Activated CD4-positive, alpha-beta T cell treated with anti-CD3 and anti-CD28 coated beads, Interleukin-2, amount 50 U/mL, for 48 hours (primary cell): ENCODE measurements at places on chromosomes 13 and 19.
A peak's percentile ranks its signal among the peaks of the same experiment; 100 is the strongest.

DNA sequence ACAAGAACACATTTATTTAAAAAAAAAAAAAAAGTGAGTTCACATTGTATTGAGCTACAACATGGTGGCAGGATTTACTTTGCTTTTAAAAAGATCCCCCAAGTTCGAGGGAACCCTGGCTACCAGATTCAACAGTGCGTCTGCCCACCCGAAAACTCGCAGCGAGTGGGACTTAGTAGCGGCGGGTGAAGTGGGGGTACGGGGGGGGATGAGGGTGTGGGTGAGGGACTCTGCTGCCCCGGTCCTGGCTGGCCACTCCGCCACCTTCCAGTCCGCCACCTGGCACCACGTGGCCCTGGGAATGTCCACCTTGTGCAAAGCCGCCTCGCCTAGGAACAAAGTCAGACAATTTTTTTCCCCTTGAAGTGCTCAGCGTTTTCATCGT, 19.3 kb upstream of the TINCR start:
- DNase-seq = no peak

DNA sequence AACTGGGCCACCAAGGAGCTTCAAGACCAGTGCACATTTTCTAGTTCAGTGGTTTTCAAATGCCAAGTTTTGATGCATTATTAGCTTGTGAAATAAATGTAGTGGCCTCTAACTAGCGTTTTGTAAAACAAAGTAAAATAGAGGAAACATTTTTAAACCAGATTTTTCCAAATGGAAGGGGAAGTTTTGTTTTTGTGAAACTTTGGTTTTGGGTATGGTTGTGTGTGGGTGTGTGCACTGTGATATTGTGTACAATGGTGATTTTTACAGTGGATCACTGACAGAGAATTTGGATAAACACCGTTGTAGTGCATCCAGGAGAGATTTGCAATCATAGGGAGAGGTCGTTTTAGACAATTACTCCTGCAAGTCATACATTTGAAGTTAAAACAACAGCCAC, 108.9 kb downstream of the SLC7A1 start:
- DNase-seq = no peak

DNA sequence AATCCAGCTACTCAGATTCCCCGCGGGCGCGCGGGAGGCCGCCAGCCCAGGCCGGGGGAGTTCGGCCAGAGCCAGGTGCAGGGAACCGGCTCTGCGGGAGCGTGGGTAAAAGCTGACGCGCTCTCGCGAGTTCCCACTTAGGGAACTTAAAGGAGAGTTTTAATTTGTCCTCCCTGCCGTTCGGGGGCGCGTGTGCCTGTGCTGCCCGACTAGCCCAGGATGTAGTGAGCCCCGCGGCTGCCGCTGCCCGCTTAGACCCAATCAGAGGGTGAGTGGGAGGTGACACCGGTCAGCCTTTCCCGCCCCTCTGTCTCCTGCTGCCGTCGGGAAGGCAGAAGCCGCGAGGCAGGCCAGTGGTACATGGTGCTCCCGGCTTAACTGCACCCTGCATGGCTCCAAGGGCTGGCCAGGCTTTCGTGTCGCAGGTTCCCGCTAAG, 36.0 kb upstream of the NEK3 start:
- DNase-seq = peak; percentile 67

DNA sequence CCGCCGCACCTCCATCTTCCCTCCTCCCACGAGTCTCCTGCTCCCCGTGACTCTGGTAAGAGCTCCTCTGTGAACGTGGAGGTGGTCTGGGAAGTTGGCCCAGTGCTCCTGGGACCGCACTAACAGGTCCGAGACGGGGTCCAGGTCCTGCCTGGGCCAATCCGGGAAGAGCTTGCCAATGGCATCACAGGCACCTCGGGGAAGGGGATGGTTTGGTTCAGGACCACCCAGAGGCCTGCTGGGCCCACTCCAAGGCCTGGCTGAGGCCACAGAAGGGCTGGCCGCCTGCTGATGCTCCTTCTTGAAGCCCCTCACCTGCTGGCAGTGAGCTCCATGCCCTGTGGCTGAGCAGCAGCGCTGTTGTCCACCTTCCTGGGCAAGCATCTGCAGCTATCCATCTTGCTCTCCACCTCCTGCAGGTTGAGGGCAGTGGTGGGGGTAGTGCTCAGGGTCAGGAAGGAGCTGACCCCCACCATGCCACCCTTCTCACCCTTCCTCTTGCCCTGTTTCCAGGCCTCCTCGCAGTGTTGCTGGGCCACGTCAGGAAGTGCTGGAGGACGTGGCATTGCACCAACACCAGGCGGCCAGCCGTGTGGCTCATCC, 41.2 kb upstream of the TPM4 start:
- DNase-seq = no peak

DNA sequence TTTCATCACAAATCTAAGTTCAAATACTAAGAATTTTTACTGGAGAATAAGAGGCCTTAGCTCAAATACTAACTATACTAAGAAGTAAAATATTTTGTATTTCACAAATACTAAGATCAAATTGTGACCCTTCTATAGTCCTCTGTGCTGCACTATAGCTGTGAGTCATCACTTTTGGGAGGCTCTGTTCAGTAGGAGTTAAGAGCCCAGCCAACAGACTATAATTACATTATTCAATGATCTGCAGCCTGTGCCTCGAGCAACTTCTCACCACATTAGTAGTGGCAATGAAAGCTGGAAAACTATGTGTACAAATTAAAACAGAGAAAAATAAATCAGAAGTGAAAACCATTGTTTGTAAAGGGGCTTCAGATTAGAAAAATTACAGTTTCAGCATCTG, 147.3 kb upstream of the GPC6 start:
- no peak for DNase-seq

DNA sequence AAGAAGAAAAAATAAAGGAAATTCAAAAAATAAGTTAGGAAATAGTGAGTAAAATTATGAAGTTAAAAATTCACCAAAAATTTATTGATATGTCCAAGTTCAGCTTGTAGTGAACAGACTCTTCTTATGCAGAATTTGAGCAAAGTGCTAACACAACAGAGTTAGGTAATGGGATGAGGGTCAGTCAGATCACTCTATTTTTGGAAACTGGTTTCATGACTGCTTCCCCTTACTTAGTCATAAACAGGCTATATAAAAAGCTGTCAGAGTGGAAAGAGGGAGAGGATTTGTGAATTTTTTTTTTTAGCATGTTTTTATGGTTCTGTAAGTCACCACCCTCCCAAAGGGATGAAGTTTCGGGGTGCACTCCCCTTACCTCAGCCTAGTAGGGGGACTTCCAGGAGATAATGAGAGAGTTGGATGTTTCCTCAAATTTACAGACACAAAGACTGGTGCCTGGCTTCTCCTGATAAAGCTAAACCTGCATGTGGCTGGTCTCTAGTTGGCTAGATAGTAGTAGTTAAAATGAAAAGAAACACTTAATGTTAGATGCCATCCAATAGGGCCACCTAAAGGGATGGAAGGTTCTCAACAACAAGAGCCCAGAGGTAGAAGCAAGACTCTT, 4.5 kb downstream of the CPB2 start:
- DNase-seq = no peak

DNA sequence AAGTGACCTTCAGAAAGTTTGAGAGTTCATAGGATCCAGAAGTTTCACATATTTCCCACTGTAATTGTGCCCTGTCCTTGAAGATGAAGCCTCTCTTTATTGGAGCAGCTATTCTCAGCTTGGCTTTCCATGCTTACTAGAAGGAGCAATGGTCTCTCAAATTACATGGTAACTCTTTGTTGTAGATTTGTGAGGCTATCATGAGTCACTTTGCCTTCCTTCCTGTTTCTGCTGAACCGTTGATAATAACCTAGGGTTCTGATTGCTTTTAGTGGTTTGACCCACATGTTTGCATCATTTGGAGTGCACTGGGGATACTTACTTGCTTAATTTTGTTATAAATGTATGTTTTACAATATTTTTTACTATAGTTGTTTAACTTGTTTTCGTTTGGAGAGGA, 772.9 kb upstream of the SLITRK6 start:
- no peak for DNase-seq

DNA sequence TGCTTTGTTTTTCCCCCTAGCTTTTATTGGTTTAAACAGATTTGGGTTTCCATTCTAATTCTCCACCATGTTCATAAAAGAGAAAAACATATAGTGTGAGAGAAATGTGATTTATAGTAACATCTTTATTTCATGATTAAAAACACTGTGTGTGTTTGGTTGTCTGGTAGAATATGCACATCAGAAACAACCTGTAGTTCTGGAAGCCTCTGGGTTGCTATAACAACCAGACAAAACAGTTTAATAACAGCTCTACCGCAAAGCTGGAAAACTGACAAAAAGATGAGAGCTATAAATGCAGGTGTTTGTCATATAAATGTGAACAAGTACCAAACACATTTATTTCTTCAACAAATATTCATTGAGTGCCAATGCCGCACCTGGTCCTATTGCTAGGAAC, 9.8 kb downstream of the KBTBD6 start:
- DNase-seq = no peak

- DNase-seq = no peak
These were observed 25.9 kb downstream of the UBAC2 start for GRCh38 chr13:99226513-99226912.

GRCh38 chr13:107427536-107427935, 787.8 kb downstream of the LIG4 start:
- DNase-seq = no peak

DNA sequence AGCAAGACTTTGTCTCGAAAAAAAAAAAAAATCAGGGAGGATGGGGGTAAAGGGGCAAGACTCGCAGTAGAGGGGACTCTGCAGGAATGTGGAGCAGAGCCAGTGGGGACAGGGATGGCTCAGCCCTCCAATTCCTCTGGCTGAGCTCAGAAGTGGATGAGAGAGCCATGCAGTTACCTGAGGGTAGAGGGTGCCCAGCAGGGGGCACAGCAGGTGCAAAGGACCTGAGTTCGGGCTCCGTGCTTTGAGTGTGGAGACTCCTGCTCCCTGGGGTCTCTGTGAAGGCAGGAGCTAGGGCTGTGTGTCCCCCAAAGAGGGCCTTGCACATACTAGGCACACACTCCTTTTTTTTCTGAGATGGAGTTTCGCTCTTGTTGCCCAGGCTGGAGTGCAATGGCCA, 7.7 kb downstream of the DOCK6 start:
- DNase-seq = no peak

- DNase-seq = no peak
These were observed 641 bp upstream of the SOX21 start for GRCh38 chr13:94712812-94713560.

GRCh38 chr13:26968431-26969341, 202.9 kb downstream of the USP12 start:
- no peak for DNase-seq

DNA sequence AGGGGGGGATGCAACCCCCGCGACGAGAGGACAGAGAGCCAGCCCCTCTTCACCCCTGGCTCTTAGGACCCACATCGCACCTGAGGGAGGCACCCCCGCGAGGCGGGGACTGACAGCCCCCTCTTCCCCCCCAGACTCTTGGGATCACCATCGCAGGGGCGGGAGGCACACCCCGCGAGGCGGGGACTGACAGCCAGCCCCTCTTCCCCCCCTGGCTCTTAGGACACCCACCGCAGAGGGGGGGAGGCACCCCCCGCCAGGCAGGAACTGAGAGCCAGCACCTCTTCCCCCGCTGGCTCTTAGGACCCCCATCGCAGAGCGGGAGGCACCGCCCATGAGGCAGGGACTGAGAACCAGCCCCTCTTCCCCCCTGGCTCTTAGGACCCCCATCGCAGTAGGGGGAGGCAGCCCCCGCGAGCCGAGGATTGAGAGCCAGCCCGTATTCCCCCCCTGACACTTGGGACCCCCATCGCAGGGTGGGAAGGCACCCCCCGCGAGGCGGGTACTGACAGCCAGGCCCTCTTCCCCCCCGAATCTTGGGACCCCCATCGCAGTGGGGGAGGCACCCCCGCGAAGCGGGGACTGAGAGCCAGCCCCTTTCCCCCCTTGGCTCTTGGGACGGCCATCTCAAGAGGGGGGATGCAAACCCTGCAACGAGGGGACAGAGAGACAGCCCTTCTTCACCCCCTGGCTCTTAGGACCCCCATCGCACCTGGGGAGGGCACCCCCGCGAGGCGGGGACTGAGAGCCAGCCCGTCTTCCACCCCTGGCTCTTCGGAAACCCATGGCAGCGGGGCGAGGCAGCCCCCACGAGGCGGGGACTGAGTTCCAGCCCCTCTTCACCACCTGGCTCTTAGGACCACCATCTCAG, 2425.1 kb upstream of the PCDH20 start:
- DNase-seq = no peak

DNA sequence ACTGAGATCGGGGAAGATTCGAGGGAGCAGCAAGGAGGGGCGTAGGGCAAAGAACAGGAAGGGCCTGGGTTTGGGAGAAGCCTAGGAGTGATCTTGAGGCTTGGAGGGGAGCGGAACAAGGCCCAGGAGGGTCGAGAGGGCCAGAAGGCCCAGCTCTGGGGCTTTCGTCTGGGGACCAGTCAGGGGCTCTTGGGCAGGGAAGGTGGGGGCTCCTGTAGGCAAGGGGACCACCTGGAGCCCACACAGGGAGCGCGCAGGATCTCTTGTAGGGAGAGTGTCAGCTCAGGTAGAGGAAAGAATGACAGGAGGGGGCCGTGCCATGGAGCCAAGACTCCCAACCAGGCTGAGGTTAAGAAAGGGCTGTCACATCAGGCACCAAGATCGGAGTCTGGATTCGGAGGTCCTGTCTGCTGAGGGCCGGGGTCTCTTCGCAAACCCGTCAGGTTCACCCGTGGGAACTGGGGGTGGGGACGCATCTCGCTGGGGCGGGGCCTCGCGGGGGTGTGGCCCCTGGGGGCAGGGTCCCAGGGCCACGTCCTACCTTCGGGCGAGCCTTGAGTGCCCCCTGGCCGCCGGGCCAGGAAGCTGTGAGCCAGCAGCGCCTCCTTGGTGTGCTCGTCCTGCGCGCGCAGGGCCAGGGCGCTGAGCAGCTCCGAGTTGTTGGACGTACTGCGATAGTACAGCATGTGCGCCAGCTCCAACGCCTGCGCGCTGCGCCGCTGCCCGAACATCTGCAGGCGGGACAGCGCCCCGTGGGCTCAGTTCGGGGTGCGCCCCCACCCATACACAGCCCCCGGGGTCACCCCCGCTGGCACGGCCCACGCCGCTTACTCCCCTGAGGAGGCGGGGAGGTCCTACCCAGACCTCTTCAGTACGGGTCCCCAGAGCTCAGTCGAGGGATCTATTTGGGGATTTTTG, 8.4 kb downstream of the EMP3 start:
- DNase-seq = peak; percentile 93

DNA sequence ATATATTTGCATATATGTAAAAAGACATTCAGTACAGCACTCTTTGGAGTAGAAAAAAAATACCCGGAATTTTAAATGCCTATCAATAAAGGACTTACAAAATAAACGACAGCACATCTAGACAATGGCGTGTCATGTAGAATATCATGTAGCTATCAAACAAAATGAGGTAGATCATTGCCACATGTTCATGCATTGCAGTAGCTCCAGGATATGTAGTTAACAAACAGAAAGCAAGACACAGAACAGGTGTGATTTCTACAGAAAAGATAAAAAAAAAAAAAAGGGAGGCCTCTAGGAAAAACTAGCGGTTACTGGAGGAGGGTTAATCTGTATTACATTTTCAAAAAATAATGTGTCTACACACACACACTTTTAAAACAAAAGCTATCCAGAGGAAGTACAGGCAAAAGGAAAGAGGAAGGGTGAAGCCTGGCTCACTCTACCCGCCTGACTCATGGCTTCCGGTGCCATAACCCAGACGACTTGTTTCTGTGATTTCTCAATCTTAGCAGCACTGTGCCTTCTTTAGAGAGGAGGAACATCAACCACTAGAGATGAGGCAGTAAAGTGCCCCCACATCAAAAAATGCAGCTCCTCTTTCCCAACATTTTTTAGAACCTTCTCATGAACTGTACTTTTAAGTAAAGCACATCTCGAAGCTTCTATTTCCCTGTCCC, 6.9 kb downstream of the KCTD12 start:
- DNase-seq = peak; percentile 68
